ENCODE measurements at places on chromosomes 7 and 10.
A peak's percentile ranks its signal among the peaks of the same experiment; 100 is the strongest.

DNA sequence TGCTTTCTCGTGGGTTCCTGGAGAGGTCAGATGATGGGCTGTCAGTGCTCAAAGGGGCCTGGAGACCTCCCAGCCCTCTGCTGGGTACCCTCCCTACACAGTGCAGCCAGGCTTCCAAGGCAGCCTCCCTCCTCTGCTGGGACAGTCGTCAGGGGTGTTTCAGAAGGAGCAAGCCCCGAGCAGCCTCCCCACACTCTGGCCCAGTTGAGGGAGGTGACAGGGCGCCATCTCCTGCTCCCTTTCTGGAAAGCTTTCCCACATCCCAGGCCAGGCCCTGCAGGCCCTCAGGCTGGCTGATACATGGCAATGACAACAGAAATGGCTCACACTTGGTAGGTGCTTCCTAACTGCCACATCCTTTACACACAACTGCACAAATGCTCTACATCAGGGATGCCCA is 32.1 kb downstream of the KCNMA1 start:
- DNase-seq: no peak

DNA sequence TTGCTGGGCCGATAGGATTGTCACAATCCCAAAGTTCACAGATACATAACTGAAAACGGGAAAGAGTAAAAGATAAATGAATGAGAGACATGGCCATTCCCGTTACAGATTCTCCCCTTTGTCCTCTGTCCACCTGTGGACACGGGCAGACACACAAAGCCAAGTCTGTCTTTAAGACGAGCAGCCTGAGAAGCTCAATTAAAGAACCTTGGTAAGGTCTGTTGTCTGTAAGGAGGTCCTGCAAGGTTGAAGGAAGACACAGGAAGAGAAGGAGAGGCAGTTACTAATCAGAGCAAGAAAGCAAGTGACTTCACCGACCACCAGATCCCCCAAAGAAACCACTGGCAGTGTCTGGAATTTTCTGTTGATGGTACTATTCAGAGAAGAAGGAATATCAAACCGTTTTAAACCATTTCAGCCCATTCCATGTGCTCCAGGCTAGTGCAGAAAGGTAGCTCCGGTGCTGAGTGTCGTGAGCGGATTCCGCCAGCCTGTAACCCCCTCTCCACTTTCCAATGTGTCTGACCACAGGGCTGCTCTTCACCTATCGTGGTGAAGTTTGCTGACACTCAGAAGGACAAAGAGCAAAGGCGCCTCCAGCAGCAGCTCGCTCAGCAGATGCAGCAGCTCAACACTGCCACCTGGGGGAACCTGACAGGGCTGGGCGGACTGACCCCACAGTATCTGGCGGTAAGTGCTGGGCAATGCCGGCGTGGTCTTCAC is 252.6 kb downstream of the CELF2 start:
- DNase-seq: peak; percentile 68

- DNase-seq: no peak
Measured at GRCh38 chr7:107404740-107405537, 64.9 kb upstream of the GPR22 start.

DNA sequence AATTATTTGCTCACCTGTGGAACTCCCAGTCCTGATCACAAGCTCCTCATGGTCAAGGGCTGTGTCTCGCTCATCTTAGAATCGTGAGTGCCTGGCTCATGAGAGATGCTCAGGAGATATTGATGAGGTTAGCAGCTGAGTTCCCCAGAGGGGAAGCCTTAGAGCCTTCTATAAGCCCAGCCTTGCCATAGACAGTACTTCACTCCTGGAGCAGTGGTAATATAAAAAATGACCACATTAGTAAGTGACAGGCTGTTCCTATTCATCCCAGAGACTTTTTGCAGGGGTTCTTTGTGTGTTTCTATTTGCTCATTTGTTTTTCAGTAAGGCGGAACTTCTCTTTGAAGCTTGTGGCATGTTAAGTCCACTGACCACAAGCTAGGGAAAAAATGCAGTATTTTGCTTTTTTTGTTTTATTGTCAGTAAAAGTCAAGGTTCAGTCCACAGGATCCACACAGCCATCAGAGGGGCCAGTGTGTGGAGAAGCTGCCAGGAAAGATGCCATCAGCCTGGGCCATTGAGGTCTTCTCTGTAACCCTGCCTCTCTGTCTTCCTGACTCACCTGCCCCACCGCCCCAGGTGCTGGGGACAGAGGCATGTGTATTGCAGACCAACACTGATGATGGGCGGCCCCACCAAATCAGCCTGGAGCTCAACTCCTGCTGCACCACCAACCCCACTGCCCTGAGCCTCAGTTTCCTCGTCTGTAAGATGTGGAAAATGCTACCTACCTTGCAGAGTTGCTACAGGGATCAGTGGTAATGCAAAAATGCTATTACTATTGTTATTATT is 36.4 kb upstream of the JCAD start:
- no peak for DNase-seq

DNA sequence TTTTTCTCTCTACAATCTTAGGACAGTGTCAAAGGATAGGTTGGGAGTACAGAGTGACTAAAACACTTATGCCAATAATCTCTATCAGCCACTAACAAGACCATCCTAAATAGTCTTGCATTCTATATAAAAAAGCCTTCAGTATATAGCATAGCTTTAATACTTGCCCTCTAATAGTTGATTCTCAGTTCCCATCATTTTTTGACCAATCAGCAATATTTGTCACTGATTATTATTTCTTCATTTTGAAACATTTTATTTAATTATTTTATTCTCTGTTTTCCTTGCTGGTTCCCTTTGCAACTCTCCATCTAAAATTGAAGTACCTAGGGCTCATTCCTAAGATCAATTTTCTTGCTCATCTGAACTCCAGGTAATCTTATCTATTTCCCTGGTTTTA is 470.0 kb downstream of the MAGI2 start:
- DNase-seq: no peak

DNA sequence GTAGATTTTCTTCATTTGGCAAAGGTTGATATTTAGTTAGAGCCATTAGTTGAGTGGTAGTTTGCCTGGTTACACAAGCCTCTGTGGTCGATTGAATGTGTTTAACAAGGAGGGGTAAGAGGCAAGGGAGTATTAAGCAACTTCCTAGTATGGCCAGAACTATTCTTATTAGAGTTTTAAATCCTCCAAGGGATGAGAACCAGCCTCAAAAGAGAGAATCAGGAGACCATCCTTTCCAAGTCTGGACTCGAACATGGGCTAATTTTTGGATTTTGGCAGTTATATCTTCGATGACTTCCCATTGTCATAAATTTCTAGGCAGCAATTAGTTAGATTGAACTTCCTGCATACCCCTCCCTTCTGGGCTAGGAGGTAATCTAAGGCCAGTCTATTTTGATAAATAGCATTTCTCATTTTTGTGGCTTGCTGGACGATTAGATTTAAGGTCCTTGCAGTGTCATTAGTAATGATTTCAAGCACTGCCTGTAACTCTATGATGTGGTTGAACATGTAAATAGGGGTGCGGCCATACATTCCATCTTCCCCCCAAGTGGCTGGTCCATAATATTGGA is 219.5 kb upstream of the KCND2 start:
- DNase-seq: no peak

DNA sequence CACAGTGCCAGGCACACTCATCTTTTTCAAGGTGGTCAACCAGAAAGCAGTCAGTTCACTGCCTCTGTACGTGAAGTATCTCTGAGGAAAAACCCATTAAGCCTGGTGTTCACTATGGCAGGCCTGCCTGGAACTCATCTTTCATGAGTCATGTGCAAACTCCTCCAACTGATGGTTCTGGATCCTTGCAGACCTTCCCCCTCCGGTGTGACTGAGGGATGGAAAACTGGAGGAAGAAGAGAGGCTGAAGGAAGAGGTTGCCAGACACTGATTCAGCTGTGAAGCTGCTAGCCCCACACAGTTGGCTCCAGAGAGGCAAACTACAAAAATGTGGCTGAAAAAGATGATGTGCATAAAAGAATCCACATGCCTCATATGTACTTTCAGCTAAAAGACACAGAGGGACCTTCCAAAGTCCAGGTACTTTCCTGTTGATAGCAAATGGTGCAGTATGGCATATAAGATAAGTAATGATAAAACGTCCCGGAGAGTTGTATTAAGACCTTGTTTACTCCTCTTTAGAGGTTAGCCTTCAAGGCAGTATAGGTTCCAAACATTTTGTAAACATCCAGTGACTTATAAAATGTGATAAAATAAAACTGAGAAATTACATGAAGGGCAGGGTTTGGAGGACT is 2.7 kb downstream of the CYP3A5 start:
- DNase-seq: no peak

DNA sequence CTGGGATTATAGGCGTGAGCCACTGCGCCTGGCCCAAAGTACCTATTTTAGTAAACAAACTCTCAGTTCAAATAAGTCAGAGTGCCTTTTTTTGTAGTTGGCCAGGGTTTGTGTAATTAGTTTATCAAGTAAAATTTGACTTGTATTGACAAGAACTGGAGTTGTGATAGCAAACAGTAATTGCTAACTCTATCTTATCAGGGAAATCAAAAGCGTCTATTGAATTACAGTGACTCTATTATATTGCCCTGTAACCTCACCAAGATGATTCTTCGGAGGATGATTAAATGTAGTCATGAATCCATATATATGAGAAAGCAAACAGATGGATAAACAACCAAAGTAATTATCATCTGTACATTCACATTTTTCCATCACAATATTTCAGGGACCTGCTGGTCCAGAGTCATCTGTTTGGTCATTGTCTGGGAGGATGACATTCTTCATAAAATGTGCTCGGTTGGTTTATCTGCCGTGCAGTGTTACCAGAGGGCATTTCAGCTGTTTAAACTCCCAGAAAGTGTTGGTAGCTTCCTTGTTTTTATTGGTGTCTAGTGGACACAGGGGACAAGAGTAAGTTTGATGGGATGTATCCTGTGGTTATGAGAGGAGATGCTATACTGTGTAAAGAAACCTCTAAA is 35.6 kb downstream of the DOCK1 start:
- no peak for DNase-seq

GRCh38 chr7:29113384-29114102 is 32.8 kb downstream of the CPVL start:
- DNase-seq: no peak

GRCh38 chr10:11742779-11743298 is 657 bp downstream of the ECHDC3 start:
- DNase-seq: peak; percentile 71

DNA sequence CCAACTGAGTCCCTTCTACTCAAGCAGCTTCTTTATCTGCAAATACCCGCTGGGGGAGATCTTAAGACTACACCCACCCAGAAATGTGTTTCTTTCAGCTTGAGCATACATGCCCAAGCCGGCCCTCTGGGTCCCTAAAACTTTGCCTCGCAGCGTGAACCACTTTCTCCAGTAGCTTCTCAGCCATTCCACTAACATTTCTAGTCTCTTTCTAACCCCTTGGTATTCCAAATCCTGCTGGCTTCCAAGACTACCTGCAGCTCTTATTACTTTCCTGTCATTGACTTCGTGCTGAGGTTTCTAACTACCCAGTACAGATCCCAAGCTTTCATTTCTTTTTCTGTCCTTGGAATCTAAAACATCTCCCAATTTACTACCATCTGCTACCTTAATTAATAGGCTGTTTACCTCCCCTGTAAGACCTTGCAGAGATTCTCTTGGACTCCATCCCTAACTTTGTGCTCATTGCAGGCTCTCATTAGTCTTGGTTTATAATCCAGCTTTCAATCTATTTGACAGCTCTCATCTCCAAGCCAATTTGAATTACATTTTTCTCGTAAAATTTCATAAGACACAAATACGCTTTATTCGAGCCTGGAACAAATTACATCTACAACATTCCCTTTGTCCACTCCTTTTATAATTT is 153.6 kb downstream of the FGFR2 start:
- DNase-seq: no peak

- DNase-seq: no peak
Measured at GRCh38 chr7:101828301-101829020, 11.0 kb downstream of the CUX1 start.

DNA sequence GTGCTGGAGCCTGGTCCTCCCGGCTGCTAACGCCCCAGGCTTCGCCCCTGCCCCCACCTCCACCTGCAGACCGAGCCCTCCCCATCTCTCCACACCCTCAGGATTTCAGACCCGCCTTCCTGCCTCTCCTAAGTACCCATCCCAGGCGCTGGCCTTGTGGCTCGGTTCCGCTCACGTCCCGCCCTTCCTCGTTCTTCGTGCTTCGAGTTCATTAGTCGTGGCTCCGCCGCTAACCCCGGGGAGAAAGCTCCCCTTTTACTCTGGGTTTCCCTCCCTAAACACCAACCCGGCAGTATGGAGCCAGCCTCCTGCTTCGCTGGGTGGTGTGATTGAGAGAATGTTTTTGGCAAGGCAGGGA is 11.2 kb downstream of the EMX2 start:
- no peak for DNase-seq

DNA sequence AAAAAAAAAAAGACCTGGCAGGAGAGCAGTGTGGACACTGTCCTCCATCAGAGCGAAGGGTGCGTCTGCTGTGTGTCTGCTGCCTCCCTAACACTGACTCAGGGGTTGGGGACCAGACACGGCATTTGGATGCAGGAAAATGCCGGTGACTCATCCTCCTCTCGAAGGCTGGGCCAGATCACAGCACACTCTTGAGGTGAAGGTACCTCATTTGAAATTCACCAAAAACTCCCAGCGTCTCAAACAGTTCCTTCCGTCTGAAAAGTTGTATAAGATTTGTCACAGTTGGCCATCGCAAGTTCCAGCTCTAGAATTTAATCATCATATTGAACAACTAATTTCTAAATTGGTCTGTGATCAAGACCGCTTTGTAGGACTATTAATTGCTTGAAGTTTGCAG is 118.1 kb upstream of the LYZL2 start:
- no peak for DNase-seq

- no peak for DNase-seq
Measured at GRCh38 chr7:29483219-29484104, 80.2 kb upstream of the PRR15 start.

DNA sequence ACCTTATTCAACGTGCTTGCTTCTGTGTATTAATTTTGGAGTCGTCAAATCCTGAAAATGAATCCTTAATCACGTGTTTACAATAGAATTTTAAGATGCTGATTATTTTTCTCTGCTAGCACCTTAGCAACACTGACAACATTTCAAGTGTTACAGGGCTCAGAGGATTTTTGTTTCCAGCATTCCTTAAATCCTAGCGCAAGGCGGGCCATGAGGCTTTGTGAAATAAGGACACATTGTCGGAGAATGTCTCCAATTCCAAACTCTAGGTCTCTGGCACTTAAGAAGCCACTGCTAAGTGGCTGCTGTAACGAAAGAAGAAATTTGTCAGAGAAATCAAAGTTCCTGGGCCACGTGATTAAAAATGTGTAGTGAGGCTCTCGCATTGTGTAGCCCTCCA is 390.9 kb upstream of the CELF2 start:
- DNase-seq: no peak

GRCh38 chr10:109618748-109619147 is 304.6 kb downstream of the XPNPEP1 start:
- no peak for DNase-seq

GRCh38 chr7:157411580-157411979 is 74.8 kb downstream of the DNAJB6 start:
- DNase-seq: peak; percentile 44

All from psoas muscle (tissue), 8 donors.